Fibroblast of pulmonary artery (primary cell): ENCODE measurements at places on chromosomes 16 and 17.

GRCh38 chr17:42980766-42981397 is 517 bp downstream of the RUNDC1 start:
- DNase-seq = peak; percentile 56

GRCh38 chr16:64808474-64808873 is 313.4 kb downstream of the CDH11 start:
- DNase-seq = no peak

DNA sequence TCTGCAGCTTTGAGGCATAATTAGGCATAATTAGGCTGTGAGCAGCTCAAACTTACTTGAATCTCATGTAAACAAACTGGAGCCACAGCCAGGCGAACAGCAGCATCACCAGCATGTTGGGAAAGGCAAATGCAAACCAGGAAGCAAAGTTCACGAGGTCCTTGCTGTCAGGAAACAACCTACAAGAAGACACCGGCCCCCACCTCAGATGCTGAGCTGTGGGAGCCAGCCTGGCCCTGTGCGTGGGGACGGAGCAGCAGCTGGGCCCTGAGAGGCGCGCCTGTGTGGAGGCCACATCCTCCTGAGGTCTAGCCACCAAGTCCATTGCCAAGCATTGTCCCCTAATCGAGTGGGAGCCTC is 12.2 kb downstream of the SLC13A5 start:
- no peak for DNase-seq

- DNase-seq = no peak
These were observed 11.6 kb upstream of the CSNK1D start for GRCh38 chr17:82285141-82285540.

DNA sequence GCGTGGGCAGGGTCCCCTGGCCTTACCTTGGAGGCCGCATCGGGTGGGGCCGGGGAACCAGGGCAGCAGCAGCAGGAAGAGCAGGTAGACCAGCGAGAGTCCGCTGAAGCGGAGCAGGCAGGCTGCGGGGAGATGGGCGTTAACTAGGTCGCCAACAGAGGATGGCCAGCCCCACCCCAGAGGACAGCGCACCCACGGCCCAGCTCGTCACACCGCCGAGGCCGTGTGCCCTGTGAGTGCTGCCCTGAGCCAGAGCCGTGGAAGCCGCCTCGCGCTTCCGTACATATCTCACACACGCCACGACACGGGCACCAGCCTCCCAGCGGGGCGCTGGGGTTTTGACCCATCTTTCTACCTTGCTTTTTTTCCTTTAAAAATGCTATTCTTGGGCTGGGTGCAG is 35.7 kb downstream of the PIEZO1 start:
- no peak for DNase-seq

GRCh38 chr17:68514831-68515635 is 2.8 kb downstream of the PRKAR1A start:
- peak; percentile 93 for DNase-seq

- DNase-seq = no peak
These were observed 18.8 kb upstream of the ASGR2 start for GRCh38 chr17:7133424-7133823.

DNA sequence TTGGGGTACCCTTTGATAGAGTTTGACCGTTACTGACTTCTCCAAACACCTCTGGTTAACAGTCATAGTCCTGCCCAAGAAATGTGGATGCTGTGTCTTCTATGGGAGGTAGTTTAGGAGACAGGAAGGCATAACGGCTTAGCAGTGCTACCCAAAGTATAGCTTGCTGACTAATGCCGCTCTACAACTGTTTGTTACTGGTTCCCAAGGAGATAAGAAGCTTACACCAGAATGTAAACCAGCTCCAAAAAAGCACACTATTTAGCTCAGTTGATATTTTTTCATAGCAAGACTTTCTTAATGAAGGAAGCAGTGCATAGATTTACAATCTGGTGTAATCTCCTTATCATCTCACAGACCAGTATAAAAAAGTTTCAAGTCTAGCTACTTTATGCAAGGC is 95.7 kb downstream of the HS3ST3B1 start:
- peak; percentile 4 for DNase-seq

DNA sequence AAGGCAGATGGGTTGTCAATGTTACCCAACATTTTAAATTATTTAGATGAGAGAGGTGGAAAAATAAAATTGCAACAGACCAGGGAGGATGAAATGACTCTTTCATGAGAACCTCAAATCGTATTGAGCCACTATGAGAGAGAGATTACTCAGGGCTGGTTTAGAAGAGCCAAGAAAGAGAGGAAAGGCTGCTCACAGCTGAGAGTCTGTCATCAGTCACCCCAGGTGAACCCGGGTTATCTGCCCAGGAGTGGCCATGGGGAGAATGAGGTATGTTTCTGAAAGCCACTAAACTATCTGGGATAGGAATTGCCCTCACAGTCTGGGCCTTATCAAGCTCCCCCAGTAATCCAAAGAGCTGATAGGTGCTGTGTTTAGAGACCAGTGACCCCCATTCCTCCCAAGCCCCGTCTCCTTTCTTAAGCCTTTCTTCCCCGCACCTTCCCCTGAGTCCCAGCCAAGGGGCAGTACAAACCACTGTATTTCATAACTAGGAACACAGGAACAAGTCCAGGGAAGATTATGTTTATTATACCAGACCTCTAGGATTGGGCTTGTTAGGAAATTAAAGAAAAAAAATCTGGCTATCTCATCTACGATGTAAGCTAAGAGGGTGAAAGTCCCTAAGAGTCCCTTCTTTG is 158.9 kb upstream of the NOL11 start:
- DNase-seq = peak; percentile 42

DNA sequence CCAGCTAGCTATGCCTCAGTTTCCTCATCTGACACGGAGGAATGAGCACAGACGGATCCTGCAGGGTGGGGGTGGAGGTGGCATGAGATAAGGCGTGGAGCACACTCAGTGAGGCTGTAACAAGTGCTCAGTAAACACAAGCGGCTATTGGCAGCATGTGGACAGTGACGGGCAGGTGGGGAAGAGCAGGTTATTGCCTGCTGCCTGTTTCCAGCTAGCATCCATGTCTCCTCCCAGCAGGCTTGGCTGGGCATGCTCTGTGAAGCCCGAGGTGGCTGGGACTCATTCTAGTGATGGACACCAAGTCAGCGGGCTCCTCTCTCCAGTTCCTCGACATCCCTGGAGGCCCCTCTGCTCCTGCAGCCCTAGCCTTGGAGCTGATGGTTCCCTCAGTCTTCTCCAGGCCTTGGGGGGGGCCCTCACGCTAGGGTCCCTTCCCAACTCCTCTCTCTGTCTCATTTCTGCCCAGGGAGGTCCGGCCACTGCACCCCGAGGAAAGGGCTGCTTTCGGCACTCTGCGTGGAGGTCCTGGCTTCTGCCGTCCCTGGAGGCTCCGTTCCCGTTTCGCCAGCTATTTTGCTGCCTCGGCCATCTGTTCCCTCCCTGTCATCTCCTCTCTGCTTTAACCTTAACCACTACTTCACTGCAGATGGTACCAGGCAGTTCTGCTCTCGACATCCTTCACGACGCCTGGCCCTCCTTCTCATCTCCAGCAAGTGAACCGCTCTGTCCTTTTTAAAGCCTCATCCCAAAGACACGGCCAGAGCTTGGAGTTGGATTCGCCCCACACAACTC is 6.2 kb downstream of the RTN4RL1 start:
- no peak for DNase-seq

GRCh38 chr17:42548070-42548837 is 4.5 kb upstream of the HSD17B1 start:
- DNase-seq = peak; percentile 46

DNA sequence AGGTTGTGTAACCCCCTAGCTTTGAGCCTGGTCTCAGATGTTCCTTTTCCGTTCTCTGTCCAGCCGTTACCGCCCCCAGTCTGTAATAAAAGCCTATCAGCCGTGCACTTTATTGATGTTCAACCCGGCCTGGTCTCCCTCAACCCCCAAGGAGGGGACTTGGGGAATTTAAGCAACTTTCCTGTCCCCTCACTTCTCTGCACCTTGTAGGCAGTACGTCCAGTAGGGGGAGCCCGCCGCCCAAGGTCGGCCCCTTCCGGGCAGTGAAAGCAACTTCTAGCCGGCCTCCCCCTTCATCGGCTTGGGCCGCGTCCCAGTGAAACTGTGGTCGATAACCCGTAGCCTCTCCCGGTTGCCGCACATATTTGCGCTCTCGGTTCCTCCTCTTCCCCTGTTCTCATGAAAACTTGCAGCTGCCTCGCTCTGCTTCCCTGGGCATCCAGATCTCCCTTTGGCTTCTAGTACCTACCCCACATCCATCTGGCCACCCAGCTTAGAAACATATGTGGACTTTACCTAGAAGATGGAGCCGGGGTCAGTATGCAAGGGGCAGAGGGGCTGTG is 7.9 kb downstream of the PNPO start:
- DNase-seq = peak; percentile 86

DNA sequence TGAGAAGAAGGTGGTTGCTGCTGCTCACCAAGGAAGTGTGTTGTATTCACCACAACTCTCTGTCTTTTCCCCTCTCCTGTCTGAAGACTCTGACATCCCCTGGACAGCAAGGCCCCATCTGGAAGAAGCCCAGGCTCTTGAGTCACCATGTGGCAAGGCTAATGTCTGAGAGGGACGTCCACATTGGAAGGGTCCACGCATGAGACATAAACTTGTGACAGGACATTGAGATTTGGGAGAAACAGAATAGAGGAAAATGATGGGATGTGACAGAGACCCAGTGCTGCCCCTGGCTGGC is 176.5 kb downstream of the IRF8 start:
- no peak for DNase-seq

GRCh38 chr17:71503710-71504465 is 616.9 kb upstream of the SOX9 start:
- DNase-seq = no peak

DNA sequence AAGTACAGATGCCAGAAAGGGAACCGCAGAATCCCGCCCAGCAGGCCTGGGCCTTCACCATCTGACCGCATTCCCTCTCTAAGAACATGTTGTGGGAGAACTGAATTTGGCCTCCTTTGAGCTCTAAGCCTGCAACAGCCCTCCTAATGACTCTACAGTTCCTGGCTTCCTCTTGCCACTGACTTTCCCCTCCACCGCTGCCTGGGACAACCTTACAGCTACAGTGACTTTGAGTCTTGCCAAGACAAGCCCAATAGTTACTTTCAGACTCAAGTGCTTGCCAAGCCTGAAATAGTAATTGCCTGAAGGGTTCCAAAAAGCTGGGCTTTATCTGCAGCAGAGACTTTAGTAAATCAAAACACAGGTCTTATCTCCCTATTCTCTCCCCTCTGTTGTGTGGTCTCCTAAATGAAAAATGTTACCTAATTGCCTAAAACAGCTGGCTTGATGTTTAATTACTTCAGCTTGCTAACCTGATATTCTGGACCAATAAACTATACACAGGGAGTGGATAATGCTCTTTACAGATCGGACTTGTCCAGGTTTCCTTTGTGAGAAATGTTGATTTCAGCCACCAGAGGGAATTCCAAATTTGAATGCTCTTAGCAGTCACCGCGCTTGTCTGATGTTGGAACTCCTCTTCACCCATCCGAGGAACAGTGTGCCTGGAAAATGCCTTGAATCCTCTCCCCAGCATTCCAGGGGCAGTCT is 85.1 kb upstream of the TBX2 start:
- DNase-seq = peak; percentile 76

DNA sequence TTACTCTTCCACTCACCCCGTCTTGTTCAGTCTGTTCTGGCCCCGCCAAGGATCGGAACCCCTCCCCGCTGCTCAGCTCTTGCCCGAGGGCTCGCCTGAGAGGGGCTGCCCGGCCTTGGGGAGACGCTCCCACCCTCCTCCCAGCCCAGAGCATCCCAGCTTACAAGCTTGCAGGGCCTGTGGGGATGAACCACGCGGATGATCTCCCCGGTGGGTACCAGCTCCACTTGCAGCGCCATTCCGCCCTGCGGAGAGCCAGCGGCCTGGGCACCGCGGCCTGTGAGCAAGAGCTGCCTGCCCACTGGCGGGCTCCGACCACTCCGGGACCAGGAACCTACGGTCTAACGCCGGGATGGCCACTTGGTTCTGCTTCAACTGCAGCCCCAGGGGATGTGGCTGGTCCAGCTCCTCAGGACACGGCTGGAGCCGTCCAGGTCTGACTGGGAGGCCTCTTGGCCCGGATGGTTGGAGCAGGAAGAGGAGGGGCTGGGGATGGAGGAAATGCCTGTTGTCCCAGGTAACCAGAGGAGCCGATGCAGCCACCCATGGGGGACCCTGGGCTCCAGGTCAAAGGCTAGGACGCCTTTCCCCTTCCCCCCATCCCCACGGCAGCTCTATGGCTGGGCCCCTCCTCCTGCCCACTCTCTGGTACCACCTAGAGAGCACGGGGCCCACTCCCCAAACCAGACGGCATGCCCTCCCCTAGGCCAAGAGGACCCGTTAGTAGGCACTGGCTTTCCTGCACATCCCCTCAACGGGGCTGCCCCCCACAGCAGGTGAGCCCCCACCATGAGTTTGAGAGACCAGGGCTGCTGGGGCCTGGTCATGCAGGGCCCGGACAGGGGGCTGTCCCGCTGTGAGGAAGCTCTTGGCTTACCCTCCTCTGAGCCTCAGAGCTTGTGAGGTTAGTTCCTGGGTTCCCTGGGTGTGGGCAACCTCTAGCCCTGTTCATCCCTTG is at the start of gene MYO1C:
TSS of gene MYO1C (minus strand) at position 438 of the 958 bp plus-strand sequence. CDS start at position 239, 199 bp downstream.
- no peak for DNase-seq

DNA sequence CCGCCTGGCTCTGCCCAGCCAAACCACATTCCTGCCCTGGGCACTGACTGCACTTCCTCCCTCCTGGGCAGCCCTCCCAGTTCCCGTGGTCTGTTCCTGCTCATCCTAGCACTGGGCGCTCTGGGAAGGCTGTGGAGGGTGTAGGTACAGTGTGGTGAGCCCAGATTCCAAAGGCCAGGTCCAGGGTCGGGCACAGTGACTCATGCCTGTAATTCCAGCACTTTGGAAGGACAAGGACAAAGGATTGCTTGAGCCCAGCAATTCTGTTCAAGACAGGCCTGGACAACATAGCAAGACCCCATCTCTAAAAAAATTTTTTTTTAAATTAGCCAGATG is 30.6 kb downstream of the C16orf74 start:
- DNase-seq = no peak

DNA sequence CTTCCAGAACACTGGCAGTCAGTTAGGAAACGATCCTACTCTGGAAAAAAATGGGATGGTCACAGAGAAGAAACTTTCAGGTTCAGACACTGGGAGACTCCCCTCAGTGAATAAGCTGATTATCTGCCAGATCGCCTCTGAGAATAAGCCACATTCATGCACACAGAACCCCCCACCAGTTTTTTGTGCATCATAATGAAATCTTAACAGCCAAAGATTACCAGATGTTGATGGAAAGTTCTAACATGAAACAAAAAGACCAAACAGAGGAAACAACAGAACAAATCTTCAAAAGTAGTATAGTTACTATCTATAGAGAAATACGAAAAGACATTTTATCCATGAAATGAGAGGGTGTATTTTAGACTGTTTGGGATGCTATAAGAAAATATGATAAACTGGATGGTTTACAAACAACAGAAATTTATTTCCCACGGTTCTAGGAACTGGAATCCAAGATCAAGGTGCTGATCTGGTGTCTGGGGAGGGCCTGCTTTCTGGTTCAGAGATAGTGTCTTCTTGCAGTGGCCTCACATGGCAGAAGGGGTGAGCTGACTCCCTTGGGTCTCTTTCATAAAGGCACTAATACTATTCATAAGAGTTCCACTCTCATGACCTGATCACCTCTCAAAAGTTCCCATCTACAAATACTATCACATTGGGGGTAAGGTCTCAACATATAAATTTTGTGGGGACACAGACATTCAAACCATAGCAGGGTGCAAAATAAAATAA is 8.0 kb upstream of the AMZ2 start:
- DNase-seq = no peak
